ENCODE measurements at places on chromosomes 3 and 15.

DNA sequence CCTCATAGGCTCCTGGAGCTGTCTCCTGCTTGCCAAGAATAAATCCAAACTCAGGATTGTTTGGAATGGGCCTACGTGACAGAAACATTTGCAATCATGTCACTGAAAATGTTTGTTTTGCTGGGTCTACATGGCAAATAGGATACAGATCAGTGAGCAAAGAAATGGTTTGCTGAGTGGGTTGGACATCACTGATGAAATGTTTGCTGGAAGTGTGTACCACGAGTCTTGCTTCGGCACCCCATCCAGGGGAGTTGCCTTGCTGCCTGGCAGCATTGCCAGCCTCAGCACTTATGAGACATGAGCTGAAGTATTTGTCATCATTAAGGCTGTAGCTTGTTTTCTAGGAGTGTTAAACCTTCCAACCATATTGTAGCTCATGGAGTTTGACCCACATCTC is 213.3 kb upstream of the CFAP20DC start:
- no peak for DNase-seq

GRCh38 chr3:81518945-81519344 is 242.5 kb downstream of the GBE1 start:
- DNase-seq = no peak

DNA sequence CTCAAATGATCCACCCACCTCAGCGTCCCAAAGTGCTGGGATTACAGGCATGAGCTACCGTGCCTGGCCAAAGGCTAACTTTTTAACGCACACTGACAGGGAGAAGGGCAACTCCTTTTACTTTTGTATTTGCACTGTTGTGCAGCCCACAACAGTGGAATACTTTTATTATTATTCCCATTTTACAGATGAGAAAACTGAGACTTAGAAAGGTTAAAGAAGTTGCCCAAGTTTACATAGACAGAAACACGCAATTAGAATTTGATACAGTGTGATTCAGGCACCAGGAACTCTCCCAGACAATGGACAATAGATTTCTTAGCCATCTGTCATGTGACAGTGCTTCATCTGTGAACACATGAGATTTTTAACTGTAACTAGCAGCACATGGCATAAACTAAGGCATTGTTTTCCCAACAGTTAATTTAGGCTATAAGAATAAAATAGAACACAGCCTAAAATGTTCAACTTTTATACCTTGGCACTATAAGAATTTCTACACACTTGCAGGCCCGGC is 18.8 kb downstream of the STAG1 start:
- DNase-seq = no peak

GRCh38 chr15:36950371-36950770 is 150.0 kb downstream of the MEIS2 start:
- no peak for DNase-seq

DNA sequence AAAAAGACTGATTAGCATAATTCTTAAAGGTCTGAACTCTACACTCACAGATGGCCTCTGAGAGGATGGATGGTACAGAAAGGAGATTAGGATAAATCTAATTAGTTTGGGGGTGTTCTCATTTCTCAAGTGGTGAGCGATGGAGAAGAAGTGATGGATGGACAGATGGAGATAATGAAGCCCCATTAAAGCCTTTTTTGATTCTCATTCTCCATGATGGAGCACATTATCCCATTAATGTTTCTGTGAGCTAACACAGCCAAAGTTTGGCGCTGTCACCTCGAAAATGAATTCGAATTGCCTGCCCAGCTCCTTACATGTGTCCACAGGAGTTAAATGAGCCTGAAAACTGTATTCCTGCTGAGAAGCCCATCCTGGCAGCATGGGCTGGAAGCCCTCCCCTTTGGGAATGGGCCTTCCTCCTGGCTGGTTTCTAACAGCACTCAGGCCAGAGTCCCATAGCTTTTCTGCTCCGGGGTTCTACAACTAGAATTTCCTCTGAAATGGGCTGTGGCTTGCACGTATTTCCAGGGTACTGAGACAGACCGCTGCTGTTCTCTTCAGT is 726.0 kb upstream of the CFAP20DC start:
- no peak for DNase-seq

DNA sequence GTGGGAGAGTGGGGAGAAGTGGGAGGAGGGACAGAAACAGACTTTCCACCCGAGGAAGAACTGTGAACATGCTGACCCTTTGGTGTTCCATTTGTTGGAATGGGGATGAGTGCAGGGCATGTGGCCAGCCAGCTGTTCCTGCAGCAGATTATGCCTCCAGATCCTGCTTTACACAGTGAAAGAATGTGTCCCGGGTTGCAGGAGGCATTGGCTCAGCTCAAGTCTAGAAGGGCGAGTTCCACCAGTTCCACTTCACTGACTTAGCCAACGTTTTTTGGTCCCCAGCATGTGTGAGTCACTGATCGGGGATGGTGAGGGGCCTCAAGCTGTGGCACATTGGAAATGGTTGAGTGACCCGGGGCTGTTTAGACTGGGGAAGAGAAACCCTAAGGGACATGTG is 307.0 kb upstream of the ROPN1 start:
- no peak for DNase-seq

DNA sequence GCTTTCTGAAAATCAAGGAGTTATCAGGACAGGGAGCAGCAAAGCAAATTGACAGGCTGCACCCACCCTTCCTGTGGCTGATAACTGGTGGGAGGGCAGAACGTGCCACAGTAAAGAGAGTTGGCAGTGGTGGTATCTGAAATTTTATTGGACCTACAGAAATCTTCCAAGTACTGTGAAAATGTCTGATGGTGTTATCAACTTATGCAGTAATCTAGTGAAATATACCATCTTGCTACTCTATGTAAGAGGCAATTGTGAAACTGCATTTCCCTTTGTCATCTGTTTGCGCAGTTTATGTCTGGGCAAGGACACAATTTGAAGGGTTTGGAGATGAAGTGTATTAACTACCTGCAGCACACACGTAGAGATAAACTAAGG is 1.5 kb downstream of the PLCL2 start:
- no peak for DNase-seq

DNA sequence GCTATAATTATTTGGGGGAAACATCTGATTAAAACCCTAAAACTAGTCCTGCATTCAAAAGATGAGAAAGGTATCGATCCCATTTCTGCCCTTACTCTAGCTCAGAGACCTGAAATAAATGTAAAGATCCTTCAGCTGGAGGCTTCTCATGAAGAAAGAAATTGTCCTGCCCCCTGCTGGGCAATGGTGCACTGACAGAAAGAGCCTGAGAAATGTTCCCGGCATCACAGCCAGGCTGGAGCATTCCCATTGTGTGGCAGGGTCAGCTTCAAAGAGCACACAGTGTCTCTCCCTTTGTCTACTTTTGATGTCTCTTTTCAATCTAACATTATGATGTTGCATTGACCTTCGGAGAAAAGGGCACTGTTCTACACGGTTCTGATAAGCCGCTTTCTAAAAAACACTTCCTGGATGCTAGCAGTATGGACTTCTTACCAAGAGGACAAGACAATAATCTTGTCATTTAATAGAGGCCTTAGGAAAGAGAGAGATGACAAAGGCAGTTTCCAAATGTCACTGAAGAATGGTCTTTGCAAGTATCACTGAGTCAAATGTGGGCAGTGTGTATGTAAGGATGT is 287.5 kb downstream of the MAGI1 start:
- DNase-seq = no peak

DNA sequence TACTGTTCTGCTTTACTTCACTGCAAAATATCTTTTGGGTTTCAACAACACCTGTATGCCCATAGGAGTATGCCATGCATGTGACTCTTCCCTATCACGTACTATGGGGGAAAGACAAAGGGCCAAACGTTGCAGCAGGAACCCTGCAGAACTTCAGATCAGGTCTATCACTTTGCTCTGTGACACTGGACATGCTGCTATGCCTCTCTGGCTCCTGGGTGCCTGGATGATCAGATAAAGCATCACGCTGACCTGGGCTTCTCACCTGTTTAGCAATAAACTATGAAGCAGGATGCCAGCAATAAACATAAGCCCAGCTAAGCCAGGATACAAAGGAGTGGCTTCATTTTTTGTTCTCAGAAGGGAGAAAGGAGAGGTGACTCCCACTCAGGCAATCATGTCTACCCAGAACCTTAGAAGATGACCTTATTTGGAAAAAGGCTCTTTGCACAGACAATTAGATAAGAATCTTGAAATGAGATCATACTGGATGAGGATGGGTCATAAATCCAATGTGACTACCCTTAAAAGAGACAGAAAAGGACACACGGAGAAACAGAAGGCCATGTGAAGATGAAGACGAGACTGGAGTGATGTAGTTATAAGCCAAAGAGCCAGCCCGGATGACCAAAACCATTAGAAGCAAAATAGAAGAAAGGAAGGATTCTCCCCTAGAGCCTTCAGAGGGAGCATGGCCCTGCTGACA is 19.3 kb downstream of the POMGNT2 start:
- no peak for DNase-seq

GRCh38 chr3:48852151-48852550 is 4.5 kb upstream of the PRKAR2A start:
- no peak for DNase-seq

DNA sequence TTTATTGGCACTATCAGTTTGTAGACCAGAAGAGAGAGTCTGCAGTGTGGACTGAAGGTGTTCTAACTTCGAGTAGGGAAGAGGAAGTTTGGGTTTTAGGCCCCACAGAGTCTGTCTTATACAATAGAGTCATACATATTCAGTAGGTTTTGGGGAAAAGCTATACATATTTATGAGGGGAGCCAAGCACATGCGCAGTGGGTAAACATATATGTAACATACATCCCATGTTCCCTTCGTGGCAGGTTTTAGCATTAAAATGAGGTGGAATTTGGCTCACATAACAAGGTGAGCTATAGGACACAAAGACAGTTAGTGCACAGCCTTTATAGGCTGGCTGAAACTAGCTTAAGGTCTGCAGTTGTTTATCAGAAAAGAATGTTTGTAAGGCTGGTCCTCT is 4.9 kb downstream of the GALK2 start:
- DNase-seq = no peak

DNA sequence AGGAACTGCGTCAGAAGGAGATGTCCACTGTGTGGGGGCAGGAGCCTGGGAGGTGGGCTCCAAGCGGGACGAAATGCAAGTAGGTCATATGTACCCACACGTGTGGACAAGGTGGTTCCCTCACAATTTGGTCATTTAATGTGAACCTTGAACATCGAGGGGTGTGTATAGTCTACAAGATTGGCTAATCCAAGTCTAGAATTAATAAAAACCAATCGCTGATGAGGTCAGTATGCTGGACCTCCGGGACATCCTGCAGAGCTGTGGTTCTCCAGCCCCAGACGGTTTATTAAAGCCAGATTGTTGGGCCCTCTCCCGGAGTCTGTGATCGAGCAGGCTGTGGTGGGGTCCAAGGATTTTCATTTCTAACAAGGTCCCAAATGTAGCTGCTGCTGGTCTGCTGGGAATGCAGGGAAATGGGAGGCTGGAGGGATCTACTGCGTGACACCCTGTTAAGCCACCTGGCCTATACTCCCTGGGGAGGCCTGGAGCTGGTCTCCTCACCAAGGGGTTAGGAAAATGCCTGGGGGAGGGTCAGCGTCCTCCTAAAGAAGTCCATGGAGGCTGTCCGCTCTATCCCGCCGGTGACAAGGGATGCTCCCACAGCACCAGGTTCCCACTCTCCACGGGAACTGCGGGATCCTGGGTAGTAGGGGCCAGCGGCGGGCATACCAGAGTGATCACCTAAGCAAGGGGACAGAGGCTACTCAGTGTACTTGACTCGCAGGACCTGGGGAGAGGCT is 25.1 kb downstream of the PCSK6 start:
- no peak for DNase-seq

DNA sequence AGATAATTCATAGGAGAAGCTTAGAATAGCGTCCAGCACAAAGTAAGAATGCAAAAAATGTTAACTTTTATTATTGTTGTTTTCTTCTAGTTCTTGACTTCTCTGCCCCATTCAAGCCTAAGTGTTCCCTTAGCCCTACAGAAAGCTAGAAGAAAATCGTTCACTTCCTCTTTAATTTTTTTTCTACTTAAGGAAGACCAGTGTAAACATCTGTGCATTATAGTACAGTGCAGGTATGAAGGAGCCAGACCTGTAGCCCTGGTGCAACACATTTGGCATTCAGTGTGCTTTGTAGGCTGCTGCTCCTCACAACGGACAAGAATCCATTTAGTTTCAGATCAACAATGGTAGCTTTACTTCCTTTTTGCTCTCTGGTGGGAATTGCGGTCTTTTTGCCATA is 127.8 kb upstream of the SLC7A14 start:
- no peak for DNase-seq

- DNase-seq = no peak
Observed at GRCh38 chr3:66138336-66139313, 82.2 kb upstream of the SLC25A26 start.

GRCh38 chr3:191363221-191363620 is 32.9 kb upstream of the UTS2B start:
- DNase-seq = no peak

GRCh38 chr3:35932995-35933394 is 293.7 kb downstream of the ARPP21 start:
- no peak for DNase-seq

DNA sequence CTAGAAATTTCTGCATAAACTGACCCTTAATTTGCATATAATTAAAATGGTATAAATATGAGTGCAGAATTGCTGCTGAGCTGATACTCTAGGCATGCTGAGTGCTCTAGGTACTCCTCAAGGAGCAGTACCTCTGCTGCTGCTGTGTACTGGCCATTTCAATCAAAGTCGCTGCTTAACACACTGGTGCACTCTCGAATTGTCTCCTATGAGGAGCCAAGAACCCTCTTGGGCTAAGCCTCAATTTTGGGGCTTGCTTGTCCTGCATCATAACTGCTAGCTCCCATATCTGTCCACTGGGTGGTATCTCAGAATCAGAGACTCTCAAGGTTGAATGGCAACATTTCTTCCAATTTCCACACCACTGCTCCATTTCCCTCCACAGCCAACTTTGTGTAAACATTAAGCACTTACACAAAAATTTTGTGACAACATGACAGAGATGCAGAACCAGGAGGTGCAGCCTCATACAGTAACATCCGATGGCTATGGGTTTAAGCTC is 82.5 kb downstream of the XXYLT1 start:
- DNase-seq = no peak

GRCh38 chr3:26989037-26989436 is 366.5 kb downstream of the LRRC3B start:
- no peak for DNase-seq

DNA sequence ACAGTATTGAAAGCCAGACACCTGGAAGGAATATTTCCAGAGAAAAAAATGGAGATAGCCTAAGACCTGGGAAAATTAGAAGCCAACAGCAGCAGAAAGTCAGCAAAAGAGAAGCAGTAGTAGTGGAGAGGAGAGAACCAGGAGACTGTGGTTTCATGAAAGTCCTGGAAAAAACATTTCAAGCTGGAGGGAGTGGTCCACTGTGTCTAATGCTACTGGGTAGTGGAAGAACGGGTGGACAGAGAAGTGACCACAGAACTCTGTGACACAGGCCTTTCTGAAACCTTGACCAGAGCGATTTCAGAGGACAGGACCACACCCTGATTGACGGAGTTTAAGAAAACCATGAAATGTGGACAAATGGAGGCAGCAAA is 15.3 kb upstream of the SH3BP5 start:
- DNase-seq = no peak

GRCh38 chr3:154427685-154428285 is 2.2 kb downstream of the GPR149 start:
- DNase-seq = no peak

- no peak for DNase-seq
Observed at GRCh38 chr3:154188846-154189245, 67.7 kb downstream of the ARHGEF26 start.
